ENCODE measurements at places on chromosomes 13 and 19. TPM values are rescaled to one million over a fixed set of nuclear protein-coding genes. Genes with fewer than 3 reads are reported as not detected.

DNA sequence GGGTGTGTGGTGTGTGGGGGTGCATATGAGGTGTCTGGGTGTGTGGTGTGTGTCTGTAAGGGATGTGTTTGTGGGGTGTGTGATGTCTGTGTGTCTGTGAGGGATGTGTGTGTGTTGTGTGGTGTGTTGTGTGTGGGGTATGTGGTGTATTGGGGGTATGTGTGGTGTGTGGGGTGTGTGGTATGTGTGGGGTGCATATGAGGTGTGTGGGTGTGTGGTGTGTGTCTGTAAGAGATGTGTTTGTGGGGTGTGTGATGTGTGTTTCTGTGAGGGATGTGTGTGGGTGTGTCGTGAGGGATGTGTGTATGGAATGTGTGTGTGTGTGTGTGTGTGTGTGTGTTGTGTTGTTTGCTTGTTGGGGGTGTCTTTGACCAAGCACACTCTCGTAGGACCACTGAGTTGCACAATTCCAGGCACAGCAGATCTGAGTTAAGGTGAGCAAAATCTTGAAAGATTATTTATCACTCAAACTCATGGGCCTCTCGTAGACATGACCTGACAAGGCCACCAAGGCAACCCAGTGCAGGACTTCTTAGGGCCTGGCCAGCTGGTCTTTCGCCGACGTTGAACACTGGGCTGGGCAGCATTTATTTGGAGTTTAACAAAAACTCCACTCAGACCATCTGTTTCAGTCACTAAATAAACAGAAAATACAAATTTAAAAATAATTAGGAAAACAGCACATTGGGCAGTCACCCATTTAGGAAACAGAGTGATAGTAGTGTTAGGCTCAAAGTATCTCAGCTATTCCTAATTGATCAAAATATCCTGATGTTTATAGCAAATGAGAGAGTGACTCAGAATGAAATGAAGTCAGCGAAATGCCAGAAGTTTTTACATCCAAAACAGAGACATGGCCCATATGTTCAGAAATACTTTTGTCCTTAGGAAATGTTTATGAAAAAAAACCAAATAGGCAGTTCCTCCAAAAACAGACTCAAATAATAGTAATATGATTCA, 301.1 kb downstream of the FGF9 start:
- H3K36me3 ChIP-seq, result no peaks in the 10 kb centered on the region
- no peaks in the 10 kb centered on the region for H3K27me3 ChIP-seq
- no peak overlapping the region for H3K27ac ChIP-seq
- no peaks in the 10 kb centered on the region for H3K4me1 ChIP-seq

DNA sequence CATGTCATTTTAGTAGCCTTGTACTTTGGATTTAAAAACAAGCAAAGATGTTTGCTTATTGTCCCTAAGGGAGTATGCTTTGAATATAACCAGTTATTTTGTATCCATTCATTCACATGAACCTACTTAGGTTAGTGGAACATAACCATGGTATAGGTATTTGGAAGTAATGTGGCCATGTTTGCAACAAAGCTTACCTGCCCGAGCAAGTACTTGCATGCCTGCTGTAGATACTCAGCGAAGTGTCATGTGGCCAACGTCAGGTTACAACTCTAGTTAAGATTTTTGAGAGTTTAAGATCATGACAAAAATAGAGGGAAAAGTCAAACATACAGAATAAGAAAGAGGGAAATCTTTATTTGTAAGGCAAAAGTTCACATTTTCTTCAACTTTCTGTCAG, 57.2 kb downstream of the COG6 start:
- no peaks in the 10 kb centered on the region for H3K4me1 ChIP-seq
- H3K27me3 ChIP-seq, result no peaks in the 10 kb centered on the region
- DNase-seq, result no peak
- H3K36me3 ChIP-seq, result peaks cover 3% of the 10 kb centered on the region
- H3K27ac ChIP-seq, result no peak overlapping the region

Gene KBTBD6
- 11.5 TPM for total RNA-seq

GRCh38 chr19:4967738-4968461, 1.0 kb upstream of the KDM4B start:
- H3K27me3 ChIP-seq, result no peaks in the 10 kb centered on the region
- H3K27ac ChIP-seq, result no peak overlapping the region
- no peak for DNase-seq

- H3K4me3 ChIP-seq, result no peak overlapping the region
- no peaks in the 10 kb centered on the region for H3K27me3 ChIP-seq
- DNase-seq, result peak; percentile 31
- H3K36me3 ChIP-seq, result no peaks in the 10 kb centered on the region
These were observed 391.7 kb upstream of the SGCG start for GRCh38 chr13:22789027-22789593.

- H3K4me1 ChIP-seq, result peaks cover 3% of the 10 kb centered on the region
- no peaks in the 10 kb centered on the region for H3K27me3 ChIP-seq
These were observed 23.3 kb downstream of the NOTCH3 start for GRCh38 chr19:15177269-15178116.

Gene PEAK3
- 0.39 TPM for total RNA-seq

GRCh38 chr13:95155504-95155903, 145.7 kb downstream of the ABCC4 start:
- no peaks in the 10 kb centered on the region for H3K4me1 ChIP-seq
- no peaks in the 10 kb centered on the region for H3K36me3 ChIP-seq
- H3K27ac ChIP-seq, result no peak overlapping the region
- no peak for DNase-seq

GRCh38 chr13:57857945-57858344, 226.4 kb downstream of the PCDH17 start:
- H3K27ac ChIP-seq, result no peak overlapping the region
- no peak for DNase-seq
- no peaks in the 10 kb centered on the region for H3K27me3 ChIP-seq
- no peaks in the 10 kb centered on the region for H3K4me1 ChIP-seq
- no peaks in the 10 kb centered on the region for H3K36me3 ChIP-seq

Gene ZNF534
- not detected for total RNA-seq

DNA sequence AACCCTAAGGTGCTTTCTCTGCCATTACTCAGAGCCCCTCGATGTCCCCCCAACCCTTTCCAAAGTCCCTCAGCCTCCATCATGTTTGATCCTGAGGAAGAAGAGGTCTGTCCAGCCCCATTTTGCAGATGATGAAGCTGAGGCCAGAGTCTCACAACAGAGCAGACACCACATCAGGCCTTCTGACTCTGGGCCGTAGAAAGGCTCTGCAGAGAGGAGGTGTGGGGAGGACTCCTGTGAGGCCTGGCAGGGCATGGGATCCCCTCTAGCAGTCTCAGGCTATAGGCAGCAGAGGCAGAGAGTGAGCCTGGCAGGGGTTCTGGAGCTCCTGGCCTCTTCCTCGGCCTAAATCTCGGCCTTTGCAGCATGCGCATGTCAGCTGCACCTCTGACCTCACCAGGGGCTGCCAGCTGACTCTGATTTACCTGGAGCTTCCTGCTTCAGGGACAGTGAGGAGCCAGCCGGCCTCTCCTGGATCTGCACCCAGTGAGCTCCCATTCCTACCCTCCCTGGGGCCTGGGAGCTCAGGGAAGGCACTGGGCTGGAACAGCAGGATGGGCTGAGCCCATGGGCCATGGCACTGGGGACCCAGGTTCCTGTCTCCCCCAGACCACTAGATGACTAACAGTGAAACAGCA, 41.7 kb upstream of the VSTM2B start:
- H3K4me3 ChIP-seq, result no peak overlapping the region
- H3K4me1 ChIP-seq, result no peaks in the 10 kb centered on the region
- no peak overlapping the region for H3K27ac ChIP-seq
- no peaks in the 10 kb centered on the region for H3K36me3 ChIP-seq
- no peak for DNase-seq

Gene RUBCNL
- 3.6 TPM for total RNA-seq

GRCh38 chr19:45753548-45753947, 15.5 kb downstream of the SIX5 start:
- no peak for DNase-seq
- no peaks in the 10 kb centered on the region for H3K27me3 ChIP-seq
- no peak overlapping the region for H3K27ac ChIP-seq
- H3K4me1 ChIP-seq, result no peaks in the 10 kb centered on the region
- H3K4me3 ChIP-seq, result no peak overlapping the region

GRCh38 chr19:8255426-8256125, 46.4 kb downstream of the CERS4 start:
- no peak overlapping the region for H3K4me3 ChIP-seq
- H3K27ac ChIP-seq, result no peak overlapping the region
- H3K4me1 ChIP-seq, result peaks cover 14% of the 10 kb centered on the region
- H3K27me3 ChIP-seq, result no peaks in the 10 kb centered on the region
- DNase-seq, result no peak
- peaks cover 12% of the 10 kb centered on the region for H3K36me3 ChIP-seq

Gene IGSF23
- total RNA-seq, result not detected

Gene OLFM4
- 0.11 TPM for total RNA-seq

- H3K4me1 ChIP-seq, result no peaks in the 10 kb centered on the region
- no peak overlapping the region for H3K4me3 ChIP-seq
- no peak for DNase-seq
- no peaks in the 10 kb centered on the region for H3K36me3 ChIP-seq
These were observed 666.4 kb downstream of the OLFM4 start for GRCh38 chr13:53694814-53695532.

Measured in thyroid gland (tissue), 4 donors.